ENCODE measurements at places on chromosomes 7 and 10. TPM values are rescaled to one million over a fixed set of nuclear protein-coding genes. Genes with fewer than 3 reads are reported as not detected.
A peak's percentile ranks its signal among the peaks of the same experiment; 100 is the strongest.

DNA sequence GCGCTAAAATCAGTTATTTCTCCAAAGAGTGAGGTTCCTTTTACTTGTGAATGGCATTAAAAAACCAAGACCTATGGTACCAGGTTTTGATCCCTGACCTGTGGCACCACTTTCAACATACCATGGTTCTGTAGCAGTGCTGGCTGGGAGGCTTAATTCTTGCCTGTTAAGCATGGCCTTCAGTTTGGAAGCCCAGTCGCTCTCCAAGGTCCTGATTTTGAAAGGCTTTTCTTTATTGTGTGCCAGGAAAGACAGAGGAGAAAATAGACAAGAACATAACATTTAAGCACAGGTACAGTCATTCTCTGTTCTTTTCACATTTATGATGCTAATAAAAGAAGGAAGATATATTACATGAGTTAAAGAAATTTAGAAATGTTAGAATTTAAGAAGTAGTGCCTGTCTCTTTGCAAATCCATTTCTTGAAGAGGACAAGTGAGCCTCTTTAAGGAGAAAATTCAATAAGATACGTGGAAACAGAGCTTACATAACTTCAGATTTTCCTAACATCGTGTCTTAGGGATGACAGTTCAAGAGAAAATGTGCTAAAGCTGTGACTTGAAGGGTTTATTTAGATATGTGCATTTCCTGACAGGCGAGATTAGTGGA lies 357.6 kb downstream of the DPP6 start:
- DNase-seq, result no peak

The TEX36 gene
- total RNA-seq, result 1.1 TPM

The NEBL gene
- 21.9 TPM for total RNA-seq

DNA sequence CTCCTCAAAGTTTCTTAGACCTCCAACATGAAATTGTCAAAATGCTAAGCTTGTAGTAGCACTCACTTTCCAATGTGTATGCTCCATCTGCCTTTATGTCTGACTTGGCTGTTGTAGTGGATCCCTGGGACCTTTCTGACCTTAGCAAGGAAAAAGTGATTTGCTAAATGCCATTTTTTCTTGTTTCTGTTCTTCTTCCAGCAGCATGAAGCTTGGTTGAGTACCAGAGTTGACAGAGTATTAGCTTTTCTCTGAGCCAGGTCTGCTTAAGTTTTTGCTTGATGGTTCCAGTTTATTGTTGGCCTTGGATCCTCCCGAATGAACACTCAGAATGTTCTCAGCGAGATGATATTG lies 168.7 kb downstream of the SND1 start:
- DNase-seq, result no peak

DNA sequence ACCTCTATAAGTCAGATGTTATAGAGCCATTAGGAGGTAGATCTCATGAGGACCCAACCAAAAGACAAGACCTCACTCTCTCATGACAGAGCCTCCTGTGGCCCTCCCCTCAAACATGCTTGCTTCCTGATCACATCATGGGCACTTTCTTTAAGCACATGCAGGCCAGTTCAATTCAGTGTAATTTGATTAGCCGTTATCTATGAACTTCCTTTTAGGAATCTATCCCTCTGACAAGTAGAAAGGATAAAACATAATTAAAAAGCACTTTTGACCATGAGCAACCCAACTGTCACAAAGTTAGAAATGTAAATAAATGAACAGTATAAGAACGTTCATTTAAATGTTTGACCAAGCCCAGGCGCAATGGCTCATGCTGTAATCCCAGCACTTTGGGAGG lies 27.7 kb upstream of the TMEM254 start:
- DNase-seq, result no peak

- peak; percentile 26 for DNase-seq
Measured at GRCh38 chr7:39838326-39838725, 111.7 kb upstream of the CDK13 start.

DNA sequence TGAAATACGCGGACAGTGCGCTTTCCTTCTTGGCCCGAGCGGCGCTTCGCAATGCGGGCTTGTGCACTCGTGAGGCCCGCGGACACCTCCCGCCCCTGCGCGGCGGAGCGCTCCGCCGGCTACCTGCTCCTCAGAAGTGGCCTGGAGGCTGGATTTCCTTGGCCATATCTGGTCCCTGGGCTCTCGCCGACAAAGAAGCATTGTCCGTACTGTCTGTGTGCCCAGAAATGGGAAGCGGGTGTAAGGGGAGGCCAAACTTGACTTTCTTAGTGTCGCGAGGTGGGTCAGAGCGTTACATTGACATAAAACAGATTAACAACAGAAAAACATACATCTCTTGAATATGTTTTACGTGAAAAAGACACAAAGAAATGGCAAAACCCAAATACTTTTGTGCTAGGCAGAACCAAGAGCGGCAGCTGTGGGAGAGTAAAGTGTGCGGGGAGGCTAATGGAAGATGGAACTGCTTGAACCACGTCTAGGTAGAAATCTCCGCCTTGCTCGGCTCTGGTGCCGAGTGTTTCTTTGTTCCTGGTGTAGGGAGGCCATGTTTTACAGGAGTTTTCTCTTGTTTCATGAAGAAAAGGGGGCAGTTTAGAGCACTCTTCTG lies 1.4 kb downstream of the LANCL2 start:
- no peak for DNase-seq

The LRRN3 gene
- not detected for total RNA-seq

GRCh38 chr10:34815185-34816084 lies at the start of gene PARD3:
Gene PARD3 (minus strand): TSS chr10:34815296. CDS start chr10:34814995, 301 bp downstream.
- DNase-seq, result no peak

DNA sequence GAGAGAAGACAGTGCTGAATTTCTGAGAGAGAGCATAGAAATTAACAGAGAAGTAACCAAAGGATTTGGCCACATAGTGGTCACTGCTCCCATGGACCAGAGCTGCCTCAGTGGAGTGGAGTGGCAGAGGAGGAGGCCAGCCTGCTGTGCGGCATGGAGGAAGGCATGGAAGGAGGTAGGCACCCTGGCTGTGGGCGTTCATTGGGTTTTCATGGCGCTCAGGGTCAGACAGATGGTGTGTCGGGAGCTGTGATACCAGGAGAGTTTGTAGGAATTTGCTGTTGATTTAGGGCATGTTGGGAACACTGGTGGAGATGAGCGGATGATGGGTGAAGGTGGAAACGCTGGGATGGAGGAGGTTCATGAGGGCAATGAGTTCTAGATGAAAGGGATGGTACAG lies 78.9 kb upstream of the INSYN2A start:
- DNase-seq, result no peak

DNA sequence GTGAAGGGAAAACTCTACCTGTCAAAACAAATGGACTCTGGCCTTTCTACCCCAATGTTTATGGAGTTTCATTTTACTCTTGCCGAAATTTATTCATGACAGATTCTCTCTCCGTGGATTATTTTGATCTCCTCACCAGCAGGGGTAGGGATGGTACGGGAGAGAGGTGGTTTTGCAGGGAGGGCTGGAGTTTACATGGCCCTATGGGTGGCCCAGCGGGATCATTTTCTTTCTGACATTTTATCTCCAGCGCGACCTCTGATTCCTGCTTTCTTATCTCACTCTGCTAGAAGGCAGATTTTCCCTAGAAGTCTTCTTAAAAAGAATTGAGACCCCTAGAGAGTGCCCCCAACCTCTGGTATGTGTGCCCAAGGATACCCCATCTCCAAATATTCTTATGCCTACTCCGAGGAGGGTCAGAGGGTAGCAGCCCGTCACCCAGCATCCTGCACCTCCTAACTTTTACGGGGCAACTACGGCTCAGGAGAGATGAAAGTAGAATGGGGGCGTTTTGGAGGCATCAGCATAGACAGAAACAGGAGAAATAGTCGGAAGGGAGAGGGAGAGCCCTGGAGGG lies 10.1 kb upstream of the GATA3 start:
- no peak for DNase-seq

DNA sequence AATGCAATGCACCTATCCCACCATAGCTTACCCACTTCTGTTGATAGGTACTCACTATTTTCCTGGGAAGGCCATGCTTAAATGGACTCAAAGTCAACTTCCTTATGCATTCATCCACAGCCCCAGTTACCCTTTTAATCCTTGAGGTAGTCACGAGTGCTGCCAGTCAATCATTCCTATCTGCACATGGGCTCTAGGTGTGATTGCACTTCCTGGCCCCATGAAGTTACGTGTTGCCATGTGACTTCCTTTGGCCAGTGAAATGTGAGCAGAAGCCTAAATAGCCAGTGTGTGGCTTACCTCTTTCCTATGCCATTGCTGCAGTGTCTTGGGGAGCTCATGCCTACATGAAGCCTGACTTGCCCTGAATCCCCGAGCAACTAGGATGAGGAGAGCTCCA lies 23.5 kb upstream of the EIF5AL1 start:
- no peak for DNase-seq

DNA sequence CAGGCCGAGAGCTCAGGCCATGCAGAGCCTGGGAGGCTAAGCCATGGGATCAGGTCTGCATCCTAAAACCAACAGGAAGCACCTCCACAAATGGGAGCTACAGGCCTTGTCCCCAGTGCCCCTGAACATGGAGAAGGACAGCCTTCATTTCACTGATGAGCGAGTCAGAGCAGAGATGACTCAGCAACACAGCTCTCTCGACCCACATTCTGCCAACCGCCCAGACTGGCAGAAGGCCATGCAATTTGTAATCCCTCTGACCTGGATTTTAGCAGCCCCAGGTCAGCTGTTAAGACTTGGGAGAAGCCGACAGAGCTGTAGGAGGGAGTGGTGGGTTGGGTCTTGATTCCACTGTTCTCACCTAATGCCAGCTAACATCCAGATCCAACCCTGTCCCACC lies 25.5 kb downstream of the VOPP1 start:
- DNase-seq, result peak; percentile 100

DNA sequence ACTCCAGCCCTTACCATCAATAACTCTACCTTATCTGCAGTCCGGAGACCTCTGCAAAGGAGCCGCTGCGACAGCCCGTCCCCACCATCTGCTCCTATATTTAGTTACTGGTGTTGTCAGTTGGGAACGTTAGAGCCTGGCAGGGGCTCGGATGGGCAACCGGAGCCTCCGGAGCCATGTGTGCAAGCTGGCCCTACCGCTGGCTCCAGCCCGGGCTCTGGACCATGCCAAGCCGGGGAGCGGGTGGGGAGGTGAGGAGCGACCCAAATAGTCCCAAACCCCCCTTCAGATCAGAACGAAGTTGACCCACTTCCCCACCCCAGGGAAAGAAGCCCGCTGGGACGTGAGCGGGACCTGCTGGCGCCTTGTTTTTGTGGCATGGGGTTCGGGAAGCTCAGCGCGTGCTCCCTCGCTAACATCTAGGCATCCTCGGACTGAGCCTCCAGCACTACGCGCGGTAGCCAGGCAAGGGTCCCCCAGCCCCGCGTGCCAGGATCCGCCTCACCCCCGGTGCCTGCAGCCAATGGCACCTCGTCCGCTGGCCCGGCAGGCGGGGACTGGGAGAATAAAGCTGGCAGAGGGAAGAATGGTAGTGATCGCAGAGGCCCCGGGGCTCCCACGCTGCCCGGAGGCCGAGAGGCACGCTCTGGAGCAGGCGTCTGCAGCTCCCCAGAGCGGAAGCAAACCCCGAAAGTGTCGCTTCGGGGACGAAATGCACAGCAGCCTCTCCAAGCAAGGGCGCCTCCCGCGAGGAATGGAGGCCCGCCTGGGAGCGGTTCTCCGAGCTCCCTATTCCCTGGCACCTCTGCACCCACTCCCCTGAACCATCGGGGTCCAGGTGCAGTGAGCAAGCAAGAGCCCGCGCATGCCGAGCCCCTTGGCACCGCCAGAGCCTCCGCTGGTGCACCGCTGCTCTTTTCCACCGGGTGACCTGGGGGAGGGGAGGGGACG lies 679 bp downstream of the LRRC20 start:
- DNase-seq, result peak; percentile 52

The ERCC6 gene
- total RNA-seq, result 49.7 TPM

The PRF1 gene
- not detected for total RNA-seq

- no peak for DNase-seq
Measured at GRCh38 chr10:5951721-5952407, 25.5 kb downstream of the IL15RA start.

DNA sequence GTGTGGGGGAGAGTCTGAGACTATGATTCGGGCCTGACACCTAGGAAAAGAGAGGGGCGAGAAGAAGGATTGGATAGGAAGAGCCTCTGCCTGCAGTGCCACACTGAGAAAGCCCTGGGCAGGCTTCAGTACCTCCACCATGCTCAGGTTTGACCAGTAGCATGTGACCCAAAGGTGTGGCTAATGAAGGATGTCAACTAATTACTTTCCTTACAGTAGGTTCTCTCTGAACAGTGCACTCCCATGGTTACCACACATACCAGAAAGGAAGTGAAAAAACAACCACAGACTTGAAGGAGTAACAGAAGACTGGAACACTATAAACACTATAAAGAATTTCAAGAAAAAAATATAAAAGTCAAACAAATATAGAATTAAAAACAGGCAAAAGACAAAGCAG lies 46.2 kb downstream of the SEM1 start:
- no peak for DNase-seq

GRCh38 chr7:151378011-151378410 lies 31.8 kb downstream of the WDR86 start:
- DNase-seq, result no peak

Measured in PC-9 (cell line).